Jurkat, Clone E6-1 (cell line): ENCODE measurements at places on chromosomes 2 and 18.

DNA sequence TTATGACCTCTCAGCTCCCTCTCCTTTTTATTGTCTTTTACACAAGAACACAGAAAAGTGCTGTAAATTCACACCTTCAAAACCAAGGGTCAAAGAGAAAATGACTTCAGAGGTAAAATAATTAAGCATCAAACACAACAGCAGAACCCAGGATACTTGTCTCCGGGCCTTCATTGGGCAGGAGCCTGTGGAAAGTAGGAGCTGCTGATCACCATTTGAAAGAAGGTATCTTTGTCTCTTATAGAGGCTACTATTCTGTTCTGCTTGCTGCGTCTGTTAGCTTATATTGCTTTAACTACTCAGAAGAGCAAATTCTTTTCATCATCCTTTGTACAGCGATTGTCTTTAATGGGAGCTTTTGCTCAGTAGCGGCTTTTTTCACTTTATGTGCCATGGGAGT is 261.1 kb downstream of the PTGR3 start:
- DNase-seq: no peak

- peak; percentile 53 for DNase-seq
These were observed 41.2 kb upstream of the DAPL1 start for GRCh38 chr2:158753641-158754611.

- DNase-seq: no peak
These were observed 151.6 kb downstream of the FAM210A start for GRCh38 chr18:13574761-13575160.

- no peak for DNase-seq
These were observed 201.1 kb upstream of the HDAC4 start for GRCh38 chr2:239601880-239602279.

DNA sequence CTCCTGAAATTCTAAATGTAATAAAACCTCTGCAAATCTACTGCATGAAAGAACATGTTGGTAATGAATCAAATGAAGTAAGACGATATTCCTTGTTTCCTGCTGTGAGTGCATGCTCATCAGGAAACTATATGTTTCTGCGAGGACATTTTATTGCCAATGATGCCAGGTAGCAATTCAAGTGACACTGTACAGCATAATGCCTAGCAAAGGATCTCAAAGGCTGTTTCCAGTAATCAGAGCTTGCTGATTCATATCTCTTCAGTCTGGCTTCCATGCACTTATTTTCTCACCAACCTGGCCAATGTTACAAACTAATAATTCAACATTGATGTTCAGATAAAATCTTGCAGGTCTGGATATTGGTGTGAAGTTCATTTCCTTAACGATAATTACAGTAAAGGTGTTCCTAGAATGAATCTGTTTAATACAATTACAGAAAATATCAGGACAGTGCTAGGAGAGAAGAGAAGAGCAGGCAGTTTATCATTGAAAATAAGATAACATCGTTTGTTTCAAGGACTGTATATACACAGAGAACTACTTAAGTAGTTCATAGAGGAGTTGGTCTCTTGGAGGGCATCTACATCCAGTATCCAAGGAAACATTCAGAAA is 568.5 kb upstream of the SOX11 start:
- DNase-seq: no peak

DNA sequence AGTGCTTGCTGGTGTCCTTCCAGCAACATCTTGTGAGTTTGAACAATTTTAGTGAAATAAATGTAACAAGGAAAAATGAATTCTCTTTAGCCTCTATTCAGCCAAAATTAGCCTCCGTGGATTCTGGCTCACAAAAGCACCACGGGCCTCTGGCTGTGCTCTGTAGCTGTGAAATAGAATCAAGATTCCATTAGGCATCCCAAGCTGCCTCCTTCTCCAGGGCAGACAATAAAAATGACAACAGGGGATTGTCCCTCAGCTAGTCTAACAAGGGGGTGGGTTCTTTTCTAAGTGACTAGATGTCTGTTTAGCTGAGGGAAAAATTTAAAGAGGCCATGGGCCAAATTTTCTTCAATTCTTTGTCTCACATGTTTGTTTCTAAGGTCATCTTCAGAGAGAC is 254.7 kb upstream of the FIGN start:
- DNase-seq: no peak

GRCh38 chr18:61466736-61467135 is 133.5 kb downstream of the CDH20 start:
- DNase-seq: no peak

DNA sequence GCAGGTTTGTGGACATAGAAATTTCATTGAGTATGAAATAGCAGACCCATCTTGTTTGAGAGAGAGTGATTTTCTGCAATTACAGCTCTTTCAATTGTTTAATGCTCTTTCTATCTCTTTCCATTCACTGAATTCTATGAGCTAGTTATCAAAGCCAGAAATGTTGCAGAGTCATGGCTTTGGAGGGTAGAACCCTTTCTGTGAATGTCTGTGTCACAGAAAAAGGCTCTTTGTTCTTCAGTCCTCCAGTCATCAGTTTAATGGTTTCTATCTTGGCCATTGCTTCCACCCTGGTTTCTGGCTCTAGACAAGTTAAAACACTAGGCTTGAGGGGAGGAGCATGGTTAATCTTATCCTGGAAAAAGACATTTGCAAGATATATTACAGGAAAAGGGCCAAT is 655.0 kb downstream of the STK39 start:
- DNase-seq: no peak

- DNase-seq: no peak
These were observed 622.5 kb downstream of the GALR1 start for GRCh38 chr18:77872166-77872565.

DNA sequence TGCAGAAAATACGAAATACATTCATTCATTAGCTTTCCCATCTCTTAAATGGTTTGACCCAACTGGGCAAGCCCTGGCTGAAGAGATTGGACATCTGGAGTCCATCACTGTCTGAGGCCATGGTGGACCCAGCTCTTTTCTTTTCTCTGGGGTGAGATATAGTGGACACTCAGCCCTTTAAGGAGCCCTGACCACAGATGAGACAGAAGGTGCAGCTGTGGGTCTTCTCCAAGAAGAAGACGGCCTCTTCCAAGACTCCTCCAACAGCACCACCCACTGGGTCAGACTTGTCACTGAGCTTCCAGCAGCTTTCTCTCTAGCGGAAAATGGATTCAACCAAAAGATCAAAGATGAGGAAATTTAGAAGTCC is 27.2 kb downstream of the TWIST2 start:
- no peak for DNase-seq

- DNase-seq: no peak
These were observed 272.2 kb upstream of the ACVR2A start for GRCh38 chr2:147572622-147573021.

GRCh38 chr2:181104512-181105115 is 124.2 kb downstream of the UBE2E3 start:
- peak; percentile 68 for DNase-seq

DNA sequence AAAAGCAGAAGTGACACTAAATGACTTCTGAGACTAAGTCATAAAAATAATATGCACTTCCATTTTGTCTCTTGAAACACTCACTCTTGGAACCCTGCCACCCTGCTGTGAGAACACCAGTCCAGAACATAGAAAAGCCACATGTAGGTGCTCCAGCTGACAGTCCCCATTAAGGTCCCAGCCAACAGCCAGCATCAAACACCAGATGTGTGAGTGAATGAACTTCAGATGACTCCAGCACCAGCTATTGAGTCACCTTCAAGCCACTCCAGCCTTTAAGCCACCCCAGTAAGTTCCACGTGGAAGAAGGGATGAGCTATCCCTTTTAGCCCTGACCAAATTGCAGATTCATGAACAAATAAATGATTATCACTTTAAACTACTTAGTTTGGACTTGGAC is 31.5 kb upstream of the LGALSL start:
- no peak for DNase-seq

DNA sequence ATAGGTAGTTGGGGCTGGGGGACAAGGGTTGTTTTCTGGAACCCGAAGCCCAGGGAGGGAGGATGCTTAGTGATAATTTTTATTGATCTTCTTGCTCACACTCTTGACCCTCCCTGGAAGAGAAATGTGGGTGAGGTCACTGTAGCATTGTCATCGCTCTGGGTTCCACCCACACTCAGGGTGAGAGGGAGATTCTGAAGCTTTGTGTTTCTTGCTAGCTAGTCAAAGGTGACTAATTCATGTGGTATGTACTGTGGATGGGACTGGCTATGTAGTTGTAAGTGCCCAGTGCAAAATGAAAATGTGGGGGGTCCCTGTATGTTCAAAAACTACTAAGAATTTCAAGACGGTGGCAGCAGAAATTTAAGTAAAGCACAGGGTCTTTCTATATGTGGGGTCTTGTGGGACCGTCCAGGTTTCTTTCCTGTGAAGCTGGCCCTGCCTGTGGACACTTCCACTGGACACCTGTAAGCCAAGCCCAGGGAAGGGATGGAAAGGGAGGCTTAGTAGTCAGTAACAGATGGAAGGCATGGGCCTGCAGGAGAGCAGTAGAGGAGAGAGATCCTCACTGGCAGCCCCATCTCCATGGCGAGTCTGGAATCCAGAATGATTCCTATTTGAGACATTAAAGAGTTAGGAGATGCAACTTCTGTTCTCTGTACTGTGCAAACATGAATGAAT is 35.0 kb downstream of the TSN start:
- no peak for DNase-seq

DNA sequence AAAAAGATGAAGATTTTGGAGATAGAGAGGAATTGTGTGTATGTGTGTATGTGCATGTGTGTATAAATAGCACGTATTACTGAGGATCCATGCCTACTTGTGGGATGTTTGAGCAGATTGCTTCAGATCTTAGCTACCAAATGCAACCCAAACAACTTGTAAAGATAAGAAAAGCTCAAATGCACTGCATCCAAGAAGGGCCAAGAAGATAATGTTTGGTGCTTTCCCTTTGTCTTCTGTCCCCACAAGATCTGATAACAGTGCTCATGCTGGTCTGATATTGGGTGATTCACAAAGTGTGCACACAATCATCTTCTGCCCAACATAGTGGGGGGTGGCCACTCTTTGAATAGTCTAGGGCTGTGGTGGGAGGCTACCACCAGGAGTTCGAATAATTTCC is 284.8 kb upstream of the CYRIA start:
- no peak for DNase-seq

DNA sequence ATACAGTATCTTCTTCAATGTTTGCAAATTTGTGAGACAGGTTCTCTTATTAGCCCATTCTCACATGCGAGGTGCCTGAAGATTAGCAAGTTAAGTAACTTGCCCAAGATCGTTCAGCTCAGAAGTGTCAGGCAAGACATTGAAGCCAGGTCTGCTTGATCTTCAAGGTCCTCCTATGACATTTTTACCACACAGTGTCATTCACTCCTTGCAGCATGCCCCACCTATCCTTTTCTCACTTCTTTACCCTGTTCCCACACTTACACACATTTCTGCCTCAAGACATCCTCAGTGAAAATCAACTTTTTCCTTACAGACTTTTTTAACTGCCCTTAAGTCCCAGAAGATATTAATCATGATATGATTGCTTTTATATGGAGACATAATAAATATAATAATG is 73.8 kb downstream of the SCN2A start:
- DNase-seq: no peak

DNA sequence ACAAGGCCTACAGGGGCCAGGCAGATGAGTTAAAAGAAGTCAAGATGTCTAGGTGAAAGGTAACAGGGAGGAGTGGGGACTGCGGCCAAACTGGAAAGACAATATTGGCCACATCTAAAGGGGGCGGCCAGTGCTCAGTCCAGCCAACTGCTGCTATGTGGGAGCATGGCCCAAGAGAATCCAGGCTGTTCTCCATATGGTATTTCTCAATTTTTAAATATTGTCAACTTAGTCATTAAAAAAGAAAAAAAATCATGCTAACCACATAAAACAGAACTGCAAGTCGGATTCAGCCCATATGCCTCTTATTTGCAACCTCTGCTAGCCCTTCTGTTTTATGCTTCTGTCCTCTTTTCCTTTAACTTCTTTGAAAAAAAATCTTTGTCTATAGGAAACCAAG is 14.8 kb downstream of the TRABD2A start:
- DNase-seq: no peak
